Stimulated activated naive B cell treated with anti-CD40 and anti-IgM and Interleukin-4, amounts not matched to agents 10 μg/mL and 1 μg/mL and 100 μg/mL, for 72 hours (primary cell): ENCODE measurements at places on chromosomes 5 and 9.

DNA sequence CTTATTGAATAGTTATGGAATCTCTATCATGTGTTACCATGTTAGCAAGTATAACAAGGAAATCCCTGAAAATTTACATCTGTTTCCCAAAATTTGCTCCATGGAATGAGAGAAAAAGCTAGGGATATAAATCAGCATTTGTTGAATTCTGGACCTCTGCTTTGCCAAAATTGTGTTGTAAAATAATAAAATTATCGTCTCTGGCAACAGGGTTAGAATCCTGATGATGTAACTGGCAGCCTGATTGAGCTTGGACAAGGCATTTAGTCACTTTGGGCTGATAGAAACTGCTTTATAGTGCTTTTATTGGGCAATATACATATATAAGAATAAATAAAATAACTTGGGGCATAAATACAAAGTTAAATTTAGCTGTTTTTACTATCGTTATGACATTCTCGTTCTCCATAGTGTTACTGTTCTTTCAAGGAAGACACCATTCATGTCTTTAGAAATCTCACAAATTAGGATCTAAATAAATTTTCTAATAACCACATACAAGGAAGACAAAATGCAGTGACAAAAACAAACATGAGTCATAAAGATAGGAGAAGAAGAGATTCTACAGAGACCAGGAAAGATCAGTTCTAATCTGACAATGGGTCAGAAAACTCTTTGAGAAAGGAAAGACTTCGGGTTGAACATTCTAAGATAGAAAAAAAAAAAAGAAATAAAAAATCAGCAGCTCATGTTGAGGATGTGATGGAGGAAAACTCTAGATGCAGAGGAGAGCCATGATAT is 145.0 kb upstream of the CDH10 start:
- no peak overlapping the region for H3K4me3 ChIP-seq
- no peaks in the 10 kb centered on the region for H3K4me1 ChIP-seq
- H3K27ac ChIP-seq, result no peak overlapping the region
- no peaks in the 10 kb centered on the region for H3K27me3 ChIP-seq
- DNase-seq, result no peak

GRCh38 chr5:169801781-169802180 is 164.7 kb downstream of the DOCK2 start:
- peak overlapping the region; percentile 90 for H3K27ac ChIP-seq
- H3K4me1 ChIP-seq, result peaks cover 53% of the 10 kb centered on the region
- DNase-seq, result no peak
- peaks cover 51% of the 10 kb centered on the region for H3K36me3 ChIP-seq
- no peaks in the 10 kb centered on the region for H3K27me3 ChIP-seq

GRCh38 chr5:147743678-147744374 is 38.7 kb downstream of the JAKMIP2 start:
- H3K4me3 ChIP-seq, result no peak overlapping the region
- no peaks in the 10 kb centered on the region for H3K36me3 ChIP-seq
- H3K4me1 ChIP-seq, result no peaks in the 10 kb centered on the region
- no peaks in the 10 kb centered on the region for H3K27me3 ChIP-seq
- no peak for DNase-seq

- H3K4me1 ChIP-seq, result no peaks in the 10 kb centered on the region
- no peak for DNase-seq
- no peaks in the 10 kb centered on the region for H3K36me3 ChIP-seq
These were observed 412 bp downstream of the IZUMO3 start for GRCh38 chr9:24545285-24545684.

GRCh38 chr5:157963761-157964160 is 104.8 kb upstream of the CLINT1 start:
- H3K27me3 ChIP-seq, result no peaks in the 10 kb centered on the region
- H3K27ac ChIP-seq, result no peak overlapping the region
- no peaks in the 10 kb centered on the region for H3K4me1 ChIP-seq
- no peaks in the 10 kb centered on the region for H3K36me3 ChIP-seq

- no peak for DNase-seq
- H3K36me3 ChIP-seq, result no peaks in the 10 kb centered on the region
- H3K4me3 ChIP-seq, result no peak overlapping the region
These were observed 375.0 kb upstream of the RFX3 start for GRCh38 chr9:3900673-3901318.

DNA sequence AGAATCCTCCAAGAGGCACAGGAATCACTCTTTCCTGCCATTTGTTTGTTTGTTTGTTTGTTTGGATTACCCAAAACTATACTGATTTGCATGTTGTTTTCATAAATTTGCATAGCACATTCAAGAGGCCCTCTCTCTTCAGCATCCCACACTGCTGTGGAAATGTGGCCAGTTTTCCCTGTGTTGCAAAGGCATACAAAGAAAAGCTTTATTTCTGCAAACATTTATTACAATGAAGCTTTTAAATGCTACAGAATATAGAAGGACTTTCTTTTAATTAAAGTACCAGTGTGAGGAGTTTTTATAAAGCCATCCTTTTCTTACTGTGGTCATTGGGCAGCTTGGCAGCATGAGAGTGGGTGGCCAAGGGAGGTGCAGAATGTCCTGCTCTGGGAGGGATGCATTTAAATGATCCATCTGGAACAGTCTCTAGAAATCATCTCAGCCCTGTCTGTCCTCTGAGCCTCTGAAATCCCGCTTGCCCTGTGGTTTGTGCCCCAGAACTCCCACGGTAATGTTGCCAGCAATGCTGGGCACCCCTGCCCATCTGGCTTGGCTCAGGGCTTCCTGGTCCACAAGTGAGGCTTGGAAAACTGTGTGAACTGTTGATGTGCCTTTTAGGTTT is 356.8 kb upstream of the KIF2A start:
- no peak overlapping the region for H3K4me3 ChIP-seq
- H3K4me1 ChIP-seq, result no peaks in the 10 kb centered on the region
- no peak for DNase-seq
- H3K27ac ChIP-seq, result no peak overlapping the region
- H3K27me3 ChIP-seq, result peaks cover 4% of the 10 kb centered on the region

DNA sequence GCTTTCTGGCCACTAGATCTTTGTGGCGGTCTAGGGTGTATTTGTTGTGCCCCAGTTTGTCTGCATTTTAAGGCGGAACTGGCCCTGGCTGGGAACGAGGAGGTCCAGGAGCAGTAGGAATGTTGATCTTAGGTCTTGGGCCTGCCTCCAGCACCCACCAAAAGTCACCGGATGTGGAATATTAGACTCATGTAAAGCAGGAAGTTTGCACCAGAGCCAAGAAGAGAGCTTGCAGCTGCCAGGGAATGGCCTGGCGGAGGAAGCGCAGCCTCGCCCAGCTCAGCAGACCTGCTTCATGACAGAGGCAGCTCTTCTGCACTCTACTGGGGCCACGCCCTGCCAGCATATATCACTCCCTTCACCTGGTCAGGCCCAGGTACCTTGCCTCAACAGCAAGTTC is 3.3 kb downstream of the GPX3 start:
- H3K36me3 ChIP-seq, result peaks cover 66% of the 10 kb centered on the region
- DNase-seq, result no peak
- peak overlapping the region; percentile 83 for H3K27ac ChIP-seq
- no peaks in the 10 kb centered on the region for H3K27me3 ChIP-seq

DNA sequence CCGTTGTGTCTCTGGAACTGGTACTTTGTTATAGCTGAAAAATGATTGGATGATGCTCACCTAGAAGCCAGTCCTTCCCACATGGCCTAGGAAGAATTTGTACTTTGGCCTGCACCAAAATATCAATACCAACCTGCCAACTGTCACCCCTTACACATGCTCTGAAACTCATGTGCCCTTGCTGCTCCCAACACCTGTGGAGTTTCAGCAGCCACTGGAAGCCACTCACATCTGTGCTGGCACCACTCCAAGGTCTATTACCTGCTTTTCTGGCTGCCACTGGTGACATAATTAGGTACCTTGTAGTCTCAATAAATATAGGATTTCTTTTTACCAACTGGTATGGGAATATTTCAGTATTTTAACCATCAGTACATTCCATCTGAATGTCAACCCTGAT is 363.6 kb downstream of the SH3GL2 start:
- H3K4me3 ChIP-seq, result no peak overlapping the region
- no peak overlapping the region for H3K27ac ChIP-seq
- H3K4me1 ChIP-seq, result no peaks in the 10 kb centered on the region
- H3K36me3 ChIP-seq, result no peaks in the 10 kb centered on the region
- no peaks in the 10 kb centered on the region for H3K27me3 ChIP-seq

- peaks cover 32% of the 10 kb centered on the region for H3K27me3 ChIP-seq
- H3K4me1 ChIP-seq, result peaks cover 12% of the 10 kb centered on the region
- H3K27ac ChIP-seq, result no peak overlapping the region
- H3K4me3 ChIP-seq, result no peak overlapping the region
- no peak for DNase-seq
These were observed 83.0 kb downstream of the DAB2IP start for GRCh38 chr9:121734465-121734864.

DNA sequence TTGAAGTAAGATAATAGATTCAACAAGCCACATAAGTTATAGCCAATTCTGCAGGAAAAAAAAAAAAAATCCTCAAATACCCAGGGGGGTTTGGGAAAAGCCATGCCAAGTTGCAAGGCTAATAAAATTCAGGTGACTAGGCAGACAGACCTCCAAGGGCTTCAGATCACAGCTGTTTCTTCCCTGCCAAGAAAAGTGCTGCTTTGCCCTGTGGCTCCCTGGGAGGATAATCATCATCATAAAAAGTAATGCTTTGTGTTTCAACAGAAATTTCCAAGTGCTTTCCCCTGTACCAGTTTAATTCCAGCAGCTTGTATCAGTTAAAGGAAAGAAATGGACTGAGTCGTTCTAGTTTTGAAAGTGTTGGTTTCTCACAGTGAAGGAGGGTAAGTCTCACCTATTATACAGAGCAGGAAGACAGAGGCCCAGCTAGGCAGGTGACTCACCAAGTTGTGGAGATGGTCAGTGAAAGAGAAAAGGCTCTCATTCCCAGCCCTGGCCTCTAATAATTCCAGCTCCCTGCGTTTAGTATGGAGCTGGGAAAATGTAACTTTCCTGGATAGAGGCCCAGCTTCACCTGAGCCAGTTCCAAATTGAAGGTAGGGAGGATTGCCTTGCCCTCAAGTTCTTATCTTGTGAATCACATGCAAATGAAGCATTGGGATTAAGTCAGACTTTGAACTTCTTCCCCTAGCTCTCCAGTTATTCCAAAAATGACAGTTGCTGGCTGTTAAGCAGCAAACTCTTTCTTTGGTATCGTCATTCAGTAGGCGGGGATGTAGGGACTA is 263.4 kb downstream of the GRIA1 start:
- H3K27ac ChIP-seq, result no peak overlapping the region
- no peaks in the 10 kb centered on the region for H3K36me3 ChIP-seq
- H3K4me3 ChIP-seq, result no peak overlapping the region
- no peaks in the 10 kb centered on the region for H3K27me3 ChIP-seq

DNA sequence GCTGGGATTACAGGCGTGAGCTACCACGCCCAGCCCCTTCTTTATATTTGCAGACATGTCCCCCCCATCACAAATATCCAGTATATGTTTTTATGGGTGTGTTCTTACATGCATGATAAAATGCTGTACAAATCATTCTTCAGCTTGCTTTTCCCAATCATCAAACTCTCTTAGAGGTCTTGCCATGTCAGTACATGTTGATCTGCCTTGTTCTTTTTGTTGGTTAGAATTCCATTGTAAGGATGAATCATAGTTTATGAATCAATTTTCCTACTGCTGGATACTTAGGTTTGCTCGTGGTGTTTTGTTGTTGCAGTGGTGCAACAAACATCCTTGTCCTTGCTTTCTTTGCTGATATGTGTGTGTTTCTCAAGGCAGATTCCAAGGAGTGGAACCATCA is 79.9 kb upstream of the NEURL1B start:
- no peak for DNase-seq
- H3K27ac ChIP-seq, result no peak overlapping the region
- no peaks in the 10 kb centered on the region for H3K4me1 ChIP-seq
- H3K4me3 ChIP-seq, result no peak overlapping the region
- peaks cover 17% of the 10 kb centered on the region for H3K27me3 ChIP-seq

- peaks cover 5% of the 10 kb centered on the region for H3K36me3 ChIP-seq
- DNase-seq, result no peak
- no peak overlapping the region for H3K27ac ChIP-seq
- H3K4me3 ChIP-seq, result no peak overlapping the region
These were observed 30.7 kb upstream of the MYOT start for GRCh38 chr5:137836997-137837396.

GRCh38 chr9:14106699-14107098 is 207.2 kb downstream of the NFIB start:
- H3K36me3 ChIP-seq, result no peaks in the 10 kb centered on the region
- no peak overlapping the region for H3K27ac ChIP-seq

- H3K27me3 ChIP-seq, result no peaks in the 10 kb centered on the region
- H3K27ac ChIP-seq, result peak overlapping the region; percentile 98
- no peak for DNase-seq
- H3K4me3 ChIP-seq, result peak overlapping the region; percentile 96
- H3K36me3 ChIP-seq, result peaks cover 20% of the 10 kb centered on the region
These were observed 403 bp downstream of the NINJ1 start for GRCh38 chr9:93133681-93134014.

DNA sequence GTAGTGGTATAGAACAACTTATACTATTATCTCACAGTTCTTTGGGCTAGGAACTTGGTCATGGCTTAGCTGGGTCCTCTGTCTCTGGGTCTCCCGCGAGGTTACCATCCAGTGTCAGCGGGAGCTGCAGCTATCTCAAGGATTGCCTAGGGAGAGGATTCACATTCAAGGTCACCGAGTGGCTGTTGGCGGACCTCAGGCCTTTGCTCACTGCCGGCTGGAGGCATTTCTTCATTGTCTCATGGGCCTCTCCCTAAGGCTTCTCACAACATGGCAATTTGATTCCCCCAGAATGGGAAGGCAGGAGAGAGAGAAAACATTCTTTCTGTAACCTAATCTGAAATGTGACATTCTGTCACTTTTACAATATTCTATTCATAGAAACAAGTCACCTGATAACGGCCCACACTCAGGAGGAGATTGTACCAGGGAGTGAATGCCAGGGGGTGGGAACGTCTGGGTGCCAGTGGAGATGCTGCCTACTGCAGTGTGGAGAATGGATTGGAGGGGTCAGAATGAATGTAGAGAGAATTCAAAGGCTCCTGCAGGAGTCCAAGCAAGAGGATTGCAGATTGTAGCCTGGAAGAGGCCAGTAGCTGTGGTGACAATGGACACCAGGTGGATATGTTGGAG is 29.5 kb upstream of the ANKRD18A start:
- no peaks in the 10 kb centered on the region for H3K36me3 ChIP-seq
- no peaks in the 10 kb centered on the region for H3K4me1 ChIP-seq
- H3K27ac ChIP-seq, result no peak overlapping the region
- DNase-seq, result no peak

GRCh38 chr9:128190516-128191405 is 611 bp downstream of the CIZ1 start:
- DNase-seq, result no peak
- H3K4me1 ChIP-seq, result peaks cover 36% of the 10 kb centered on the region
- H3K27me3 ChIP-seq, result no peaks in the 10 kb centered on the region
- H3K27ac ChIP-seq, result peak overlapping the region; percentile 94
- H3K36me3 ChIP-seq, result peaks cover 30% of the 10 kb centered on the region
- peak overlapping the region; percentile 94 for H3K4me3 ChIP-seq

GRCh38 chr5:157574456-157575380 is 857 bp downstream of the ADAM19 start:
- H3K4me3 ChIP-seq, result peak overlapping the region; percentile 94
- H3K36me3 ChIP-seq, result peaks cover 3% of the 10 kb centered on the region
- H3K27me3 ChIP-seq, result no peaks in the 10 kb centered on the region
- peaks cover 50% of the 10 kb centered on the region for H3K4me1 ChIP-seq
- peak overlapping the region; percentile 92 for H3K27ac ChIP-seq
- no peak for DNase-seq

- H3K27ac ChIP-seq, result no peak overlapping the region
- no peaks in the 10 kb centered on the region for H3K27me3 ChIP-seq
- no peak for DNase-seq
- peaks cover 5% of the 10 kb centered on the region for H3K4me1 ChIP-seq
- no peak overlapping the region for H3K4me3 ChIP-seq
These were observed 72.0 kb downstream of the CEP120 start for GRCh38 chr5:123351240-123351639.

- DNase-seq, result no peak
- H3K27ac ChIP-seq, result no peak overlapping the region
- peaks cover 5% of the 10 kb centered on the region for H3K4me1 ChIP-seq
- H3K4me3 ChIP-seq, result no peak overlapping the region
These were observed 105.4 kb upstream of the TBCA start for GRCh38 chr5:77881528-77881927.
